ENCODE measurements at places on chromosomes 4 and X.

DNA sequence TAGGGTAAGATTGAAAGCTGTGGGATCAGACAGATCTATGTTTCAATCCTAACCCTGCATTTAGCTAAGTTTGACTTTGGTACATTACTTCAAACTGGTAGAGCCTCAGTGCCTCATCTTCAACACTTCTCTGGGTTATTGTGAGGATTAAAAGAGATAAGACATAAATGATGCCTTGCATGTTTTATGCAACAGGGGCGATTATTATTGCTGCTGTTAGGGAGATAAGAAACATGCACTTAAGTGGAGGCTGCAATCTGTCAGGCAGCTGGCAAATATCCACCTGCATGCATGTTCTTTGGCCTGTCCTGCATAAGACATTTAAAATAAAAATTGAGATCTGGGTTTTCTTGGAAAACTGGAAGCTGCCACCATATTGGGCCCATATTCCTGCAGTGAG, 24.6 kb downstream of the UNC5C start:
- DNase-seq, result no peak

GRCh38 chr4:60757986-60758680, 442.0 kb upstream of the ADGRL3 start:
- DNase-seq, result no peak

- no peak for DNase-seq
Observed at GRCh38 chr4:21410372-21410771, 538.2 kb downstream of the KCNIP4 start.

- DNase-seq, result no peak
Observed at GRCh38 chr4:126564283-126564854, 1068.4 kb upstream of the INTU start.

- no peak for DNase-seq
Observed at GRCh38 chr4:58602731-58603359, 1492.7 kb upstream of the IGFBP7 start.

- no peak for DNase-seq
Observed at GRCh38 chr4:48665555-48666186, 114.4 kb downstream of the FRYL start.

DNA sequence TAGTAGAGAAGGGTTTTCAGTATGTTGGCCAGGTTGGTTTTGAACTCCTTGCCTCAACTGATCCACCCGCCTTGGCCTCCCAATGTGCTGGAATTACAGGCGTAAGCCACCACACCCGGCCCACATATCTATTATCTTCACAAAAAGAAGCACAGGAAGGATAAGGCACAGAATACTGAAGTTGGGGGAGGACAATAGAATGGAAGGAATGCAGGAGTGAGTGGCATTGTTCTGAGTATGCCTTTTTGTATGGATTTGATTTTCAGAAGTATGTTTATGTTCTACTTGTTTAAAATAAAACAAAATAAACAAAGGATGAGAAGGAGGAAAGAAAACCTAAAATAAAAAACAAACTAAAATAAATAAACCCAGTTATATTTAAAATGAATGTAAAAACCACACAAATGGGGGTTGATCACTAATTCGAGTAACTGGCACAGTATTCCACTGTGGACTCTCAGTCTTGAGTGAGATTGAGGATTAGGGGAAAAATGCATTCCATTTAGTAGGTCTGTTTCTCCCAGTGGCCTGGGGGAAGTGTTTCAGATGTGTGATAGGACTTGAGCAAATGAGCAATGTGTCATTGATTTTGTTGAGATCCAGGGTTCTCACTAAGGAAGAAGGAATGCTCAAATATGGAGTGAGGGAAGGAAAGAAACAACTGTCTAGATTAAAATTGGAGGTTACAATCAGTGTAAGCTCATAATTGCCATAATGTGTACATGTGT, 109.0 kb upstream of the C1QTNF7 start:
- no peak for DNase-seq

DNA sequence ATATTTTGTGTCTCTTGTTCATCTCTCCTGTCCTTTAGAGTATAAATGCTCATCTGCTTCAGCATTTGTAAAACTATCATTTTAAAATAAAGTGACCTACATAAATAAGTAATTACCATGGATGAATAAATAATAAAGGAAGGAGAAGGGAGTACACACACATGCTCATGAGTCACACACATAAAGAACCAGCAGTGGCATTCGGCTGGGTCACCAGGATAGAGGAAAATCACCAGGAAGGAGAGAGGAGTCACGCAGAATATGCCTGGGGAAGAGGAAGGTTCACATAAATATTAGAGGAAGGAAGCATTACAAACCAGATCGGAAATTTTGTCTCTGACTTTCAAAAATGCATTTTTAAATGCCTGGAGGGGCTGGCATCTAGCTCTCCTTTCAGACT, 38.5 kb upstream of the MED14 start:
- DNase-seq, result no peak

DNA sequence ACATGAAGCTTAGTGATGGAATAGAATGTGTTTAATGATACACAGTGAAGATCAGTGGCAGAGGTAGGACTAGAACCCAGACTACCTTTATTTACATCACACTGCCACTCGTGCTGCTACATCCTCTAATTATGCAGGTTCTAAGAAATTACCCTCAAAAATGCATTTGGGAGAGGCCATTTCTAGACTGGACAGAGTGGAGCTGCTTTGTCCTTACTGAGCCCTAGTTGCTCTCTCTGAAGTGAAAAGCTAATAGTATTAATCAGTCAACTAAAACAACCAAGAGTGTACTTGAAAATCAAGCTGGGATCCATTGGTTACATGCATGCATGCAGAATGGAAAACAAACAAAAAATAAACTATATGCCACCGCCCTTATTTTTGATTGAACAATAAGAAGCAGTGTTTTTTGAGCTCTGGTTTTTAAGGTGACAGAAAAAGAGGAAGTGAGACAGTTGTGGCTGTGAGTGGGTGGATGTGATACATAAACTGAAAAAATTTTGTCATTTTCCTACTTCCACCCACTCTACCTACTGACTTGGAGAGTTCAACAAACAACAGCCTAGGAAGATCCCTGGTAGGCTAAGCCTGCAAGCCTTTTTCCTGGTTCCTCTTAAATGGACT, 6.8 kb upstream of the VSIG4 start:
- DNase-seq, result no peak

- DNase-seq, result no peak
Observed at GRCh38 chr4:96016634-96017299, 176.9 kb downstream of the PDHA2 start.
